ENCODE measurements at places on chromosomes 2 and 18. TPM values are rescaled to one million over a fixed set of nuclear protein-coding genes. Genes with fewer than 3 reads are reported as not detected.

Gene CAPN13
- total RNA-seq = not detected

Gene ADRA2B
- total RNA-seq = 2.1 TPM

Gene MOGAT1
- total RNA-seq = not detected

Gene DQX1
- 1.5 TPM for total RNA-seq

Gene RBMS1
- total RNA-seq = 55.1 TPM

Gene ZNF385B
- not detected for total RNA-seq

Gene GCKR
- total RNA-seq = not detected

Gene SERPINB13
- total RNA-seq = not detected

DNA sequence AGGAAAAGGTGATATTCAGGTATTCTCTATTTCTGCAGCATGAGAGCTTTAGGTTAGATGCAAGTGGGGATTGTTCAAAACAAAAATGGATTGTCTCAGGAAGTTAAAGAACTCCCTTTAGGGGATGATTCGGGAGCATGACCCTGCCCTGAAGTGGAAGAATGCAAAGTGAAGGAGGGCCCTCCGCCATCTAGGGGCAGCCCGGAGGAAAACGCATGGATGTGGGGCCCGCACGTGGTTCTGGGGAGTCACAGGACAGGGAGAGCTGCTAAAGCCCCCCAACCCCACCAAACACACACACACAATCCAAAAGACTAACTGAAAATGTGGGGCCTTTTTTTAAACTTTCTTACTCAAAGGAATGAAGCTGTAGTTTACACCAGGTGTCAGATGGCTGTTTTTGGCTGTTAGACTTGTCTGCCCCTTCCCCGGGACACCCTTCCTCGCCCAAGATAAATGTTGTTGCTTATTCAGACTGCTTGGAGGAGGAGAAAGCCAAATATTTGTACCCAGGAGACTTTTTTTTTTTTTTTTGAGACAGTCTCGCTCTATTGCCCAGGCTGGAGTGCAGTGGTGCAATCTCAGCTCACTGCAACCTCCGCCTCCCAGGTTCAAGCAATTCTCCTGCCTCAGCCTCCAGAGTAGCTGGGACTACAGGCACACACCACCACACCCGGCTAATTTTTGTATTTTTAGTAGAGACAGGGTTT lies 78.8 kb downstream of the HNRNPLL start:
- H3K4me1 ChIP-seq = peaks cover 9% of the 10 kb centered on the region
- no peak overlapping the region for H3K4me3 ChIP-seq
- no peak for DNase-seq
- H3K27ac ChIP-seq = no peak overlapping the region
- no peaks in the 10 kb centered on the region for H3K36me3 ChIP-seq

- no peak for DNase-seq
- no peak overlapping the region for H3K27ac ChIP-seq
- H3K4me1 ChIP-seq = no peaks in the 10 kb centered on the region
- H3K4me3 ChIP-seq = no peak overlapping the region
Measured at GRCh38 chr18:48263914-48264902, 145.0 kb downstream of the ZBTB7C start.

DNA sequence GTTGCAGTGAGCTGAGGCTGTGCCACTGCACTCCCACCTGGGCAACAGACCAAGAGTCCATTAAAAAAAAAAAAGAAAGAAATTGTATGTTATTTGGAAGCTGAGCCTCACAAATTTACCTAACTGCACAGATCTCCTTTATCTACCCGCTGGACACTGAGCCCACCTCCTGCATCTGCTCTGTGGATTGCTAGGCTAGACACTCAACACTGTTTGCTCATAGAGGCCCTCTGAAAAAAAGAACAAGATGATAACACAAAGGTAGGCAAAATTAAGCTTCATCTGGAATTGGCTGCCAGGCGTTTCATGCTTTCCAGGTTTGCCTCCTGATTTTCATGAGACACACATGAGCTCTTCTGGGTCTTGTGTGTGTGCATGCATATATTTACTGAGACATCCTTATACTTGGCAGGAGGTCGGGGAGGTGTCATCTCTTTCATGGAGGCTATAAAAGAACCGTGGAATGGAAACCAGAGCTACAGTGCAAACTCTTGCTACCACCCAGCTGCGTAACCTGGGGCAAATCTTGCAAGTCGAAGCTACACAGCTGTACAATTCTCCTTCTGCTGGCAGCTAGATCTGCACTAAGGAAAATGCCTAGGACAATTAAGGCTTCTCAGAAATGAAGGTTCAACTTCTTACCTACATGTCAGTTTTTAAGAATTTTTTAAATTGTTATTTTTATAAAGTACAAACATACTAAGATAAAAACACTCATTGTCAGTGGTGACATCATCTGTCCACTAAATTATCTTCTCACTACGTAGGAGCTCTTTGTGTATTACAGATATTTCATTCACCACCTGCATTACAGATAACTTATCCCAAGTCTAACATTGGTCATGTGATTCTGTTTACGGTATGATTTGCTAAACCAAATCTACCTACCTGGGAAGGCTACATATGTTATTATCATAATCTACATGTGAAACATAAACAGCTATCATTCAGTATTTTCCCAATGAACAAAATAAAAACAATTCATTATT lies 63.1 kb downstream of the CABYR start:
- no peak overlapping the region for H3K27ac ChIP-seq

DNA sequence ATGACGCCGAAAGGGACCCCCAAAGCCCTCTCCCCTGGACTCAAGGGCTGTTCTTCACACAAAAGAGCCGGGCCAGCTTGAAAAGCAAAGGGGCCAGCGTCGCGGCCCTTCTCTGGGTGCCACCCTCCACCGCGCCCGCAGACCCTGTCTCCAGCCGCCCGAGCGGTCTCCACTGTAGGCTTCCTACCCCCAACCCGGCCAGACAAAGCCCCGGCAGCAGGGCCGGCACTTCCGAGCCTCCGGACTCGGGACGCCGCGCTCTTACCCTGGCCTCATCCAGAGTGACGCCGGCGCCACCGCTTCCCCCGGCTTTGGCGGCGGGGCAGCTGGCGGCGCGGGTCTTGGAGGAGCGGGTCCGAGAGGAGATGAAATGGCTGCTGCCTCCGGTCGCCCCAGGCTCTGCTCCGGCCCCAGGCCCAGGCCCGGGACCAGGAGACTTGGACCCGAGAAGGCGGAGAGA lies 603 bp downstream of the ATAD2B start:
- peak overlapping the region; percentile 96 for H3K27ac ChIP-seq
- peaks cover 54% of the 10 kb centered on the region for H3K4me1 ChIP-seq
- no peaks in the 10 kb centered on the region for H3K27me3 ChIP-seq

DNA sequence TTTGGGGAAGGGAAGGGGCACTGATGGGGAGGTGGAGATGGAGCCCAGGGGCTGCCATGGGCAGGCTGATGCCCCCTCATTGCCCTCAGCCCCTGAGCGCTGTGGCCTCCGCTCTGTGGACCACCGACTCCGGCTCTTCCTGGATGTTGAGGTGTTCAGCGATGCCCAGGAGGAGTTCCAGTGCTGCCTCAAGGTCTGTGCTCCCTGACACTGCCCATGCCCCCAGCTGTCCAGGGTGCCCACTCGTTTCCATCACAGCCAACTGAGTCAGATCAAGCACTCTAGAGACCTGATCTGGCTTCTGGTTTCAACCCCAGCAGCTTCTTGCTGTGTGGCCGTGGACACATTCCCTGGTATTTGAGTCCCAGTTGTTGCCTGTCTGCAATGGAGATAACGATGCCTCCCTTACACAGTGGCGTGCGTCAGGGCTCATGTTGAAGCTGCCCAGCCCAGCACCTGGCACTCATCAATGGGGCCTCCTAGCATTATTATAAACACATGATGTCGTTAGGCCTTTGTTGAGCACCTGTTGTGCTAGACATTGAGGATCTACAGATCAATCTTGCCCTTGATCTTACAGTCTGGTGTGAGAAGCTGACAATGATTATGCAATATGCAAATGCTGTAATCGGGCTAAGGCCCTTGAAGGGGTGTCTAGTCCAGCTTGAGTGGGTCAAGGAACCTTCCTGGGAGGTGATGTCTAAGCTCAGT lies 14.4 kb downstream of the STK11IP start:
- H3K4me3 ChIP-seq = no peak overlapping the region
- peaks cover 14% of the 10 kb centered on the region for H3K4me1 ChIP-seq
- H3K27ac ChIP-seq = no peak overlapping the region
- DNase-seq = no peak
- H3K27me3 ChIP-seq = no peaks in the 10 kb centered on the region

DNA sequence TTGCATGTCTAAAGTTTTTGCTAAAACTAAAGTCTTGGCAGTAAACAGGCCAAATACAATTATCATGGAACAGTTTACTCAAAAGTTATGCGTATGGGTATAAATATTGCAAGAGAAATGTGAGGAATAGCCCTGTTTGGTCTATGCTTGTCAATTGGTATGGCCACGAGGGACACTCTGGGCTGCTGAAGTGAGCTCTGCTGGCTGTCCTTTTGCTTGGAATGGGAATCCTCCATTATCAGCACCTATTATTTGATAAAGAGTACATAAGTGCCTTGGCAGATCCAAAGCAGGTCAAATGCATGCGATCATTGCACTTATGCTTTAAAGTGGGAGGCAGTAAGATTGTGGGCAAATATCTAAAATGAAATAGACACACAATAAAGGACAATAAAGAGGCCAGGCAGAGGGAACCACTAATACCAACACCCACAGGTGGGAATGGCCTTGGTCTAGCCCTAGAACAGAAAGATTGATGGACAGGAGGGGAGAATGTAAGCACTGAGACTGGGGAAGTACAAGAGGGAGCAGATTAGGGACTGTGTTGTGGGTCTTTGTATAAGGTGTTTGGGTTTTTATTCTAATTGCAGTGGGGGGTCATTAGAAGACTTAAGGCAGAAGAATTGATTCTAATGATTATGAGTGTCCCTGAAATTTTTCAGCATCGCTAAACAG lies 60.0 kb upstream of the NOSTRIN start:
- no peak overlapping the region for H3K4me3 ChIP-seq
- H3K27me3 ChIP-seq = no peaks in the 10 kb centered on the region
- H3K36me3 ChIP-seq = no peaks in the 10 kb centered on the region
- DNase-seq = no peak

GRCh38 chr18:9117980-9118841 lies 15.7 kb downstream of the NDUFV2 start:
- no peaks in the 10 kb centered on the region for H3K27me3 ChIP-seq
- peaks cover 20% of the 10 kb centered on the region for H3K36me3 ChIP-seq
- H3K4me3 ChIP-seq = peak overlapping the region; percentile 80
- peaks cover 90% of the 10 kb centered on the region for H3K4me1 ChIP-seq
- DNase-seq = no peak
- peak overlapping the region; percentile 95 for H3K27ac ChIP-seq

DNA sequence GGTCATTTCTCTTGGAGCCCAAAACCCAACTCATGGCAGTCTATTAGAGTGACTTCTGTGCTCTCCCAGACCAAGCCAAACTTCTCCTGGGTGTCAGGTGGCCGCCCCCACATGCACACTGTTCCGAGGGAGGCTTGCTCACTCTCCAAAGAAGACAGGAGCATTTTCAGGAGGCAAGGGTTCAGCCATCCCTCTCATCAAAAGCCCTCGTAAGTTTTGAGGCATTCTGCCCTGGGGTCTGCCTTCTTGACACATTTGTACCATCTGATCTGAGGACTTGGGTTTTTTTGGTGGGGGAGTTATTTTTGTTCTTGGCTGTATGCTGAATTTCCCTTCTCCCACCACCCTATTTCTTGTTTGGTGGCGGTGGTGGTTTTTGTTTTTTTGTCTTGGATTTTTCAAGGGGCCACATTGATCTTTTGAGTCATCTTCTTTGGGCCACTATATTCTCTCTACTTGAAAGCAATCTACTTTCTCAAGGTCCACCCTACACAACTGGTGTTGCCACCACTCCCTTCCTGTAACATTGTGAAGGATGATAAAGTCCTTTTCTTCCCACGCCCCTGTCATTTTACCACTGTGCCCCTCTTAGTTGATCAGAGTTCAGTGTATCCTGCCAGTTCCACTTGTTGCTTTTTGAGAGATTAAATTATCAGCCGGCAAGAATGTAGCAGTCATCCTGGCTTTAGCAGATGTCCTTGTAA lies 255.8 kb downstream of the CYP26B1 start:
- DNase-seq = no peak
- H3K36me3 ChIP-seq = no peaks in the 10 kb centered on the region
- H3K4me3 ChIP-seq = no peak overlapping the region
- no peaks in the 10 kb centered on the region for H3K4me1 ChIP-seq
- H3K27me3 ChIP-seq = peaks cover 7% of the 10 kb centered on the region

- peaks cover 62% of the 10 kb centered on the region for H3K4me1 ChIP-seq
- peak overlapping the region; percentile 86 for H3K27ac ChIP-seq
- peak overlapping the region; percentile 76 for H3K4me3 ChIP-seq
- H3K27me3 ChIP-seq = no peaks in the 10 kb centered on the region
- peaks cover 6% of the 10 kb centered on the region for H3K36me3 ChIP-seq
- no peak for DNase-seq
Measured at GRCh38 chr18:79506191-79507075, 110.7 kb downstream of the NFATC1 start.

DNA sequence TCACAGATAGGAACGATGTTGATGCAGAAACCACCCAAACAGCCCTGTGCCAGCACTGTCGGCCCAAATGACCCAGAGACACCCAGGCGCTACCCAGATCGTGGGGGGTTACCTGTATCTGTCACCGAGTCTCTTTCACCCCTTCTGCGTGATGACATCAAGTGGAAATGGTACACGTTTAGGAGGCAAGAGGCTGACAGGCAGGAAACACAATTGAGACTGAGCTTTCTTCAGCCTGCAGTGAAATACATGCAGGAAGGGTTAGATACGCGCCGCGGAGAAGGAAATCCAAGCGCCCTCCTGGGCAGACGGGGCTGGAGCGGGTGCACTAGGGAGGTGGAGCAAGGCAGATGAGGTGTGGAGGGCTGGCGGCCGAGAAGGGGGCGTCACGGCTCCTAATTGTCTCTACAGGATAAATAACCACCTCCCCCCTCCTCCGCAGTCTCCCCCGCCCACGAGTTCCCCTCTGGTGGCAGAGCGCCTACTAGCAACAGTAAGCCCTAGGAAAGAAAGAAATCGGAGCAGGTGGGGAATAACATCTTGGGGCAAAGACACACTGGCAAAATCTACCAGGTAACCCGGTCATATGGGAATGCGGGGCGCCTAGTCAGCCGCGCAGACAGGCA lies at the start of gene RNF152:
RNF152 (minus strand) TSS at position 325 of the 626 bp plus-strand sequence. CDS start 76,544 bp downstream, outside the sequence.
- DNase-seq = peak; percentile 14
- H3K27me3 ChIP-seq = peaks cover 52% of the 10 kb centered on the region
- no peak within 1 kb of the TSS for H3K27ac ChIP-seq
- H3K4me3 ChIP-seq = peak within 1 kb of the TSS; percentile 91

GRCh38 chr18:80086281-80086680 lies 22.8 kb upstream of the ADNP2 start:
- no peaks in the 10 kb centered on the region for H3K4me1 ChIP-seq
- H3K4me3 ChIP-seq = no peak overlapping the region
- H3K27ac ChIP-seq = no peak overlapping the region
- H3K36me3 ChIP-seq = peaks cover 28% of the 10 kb centered on the region
- H3K27me3 ChIP-seq = peaks cover 11% of the 10 kb centered on the region

DNA sequence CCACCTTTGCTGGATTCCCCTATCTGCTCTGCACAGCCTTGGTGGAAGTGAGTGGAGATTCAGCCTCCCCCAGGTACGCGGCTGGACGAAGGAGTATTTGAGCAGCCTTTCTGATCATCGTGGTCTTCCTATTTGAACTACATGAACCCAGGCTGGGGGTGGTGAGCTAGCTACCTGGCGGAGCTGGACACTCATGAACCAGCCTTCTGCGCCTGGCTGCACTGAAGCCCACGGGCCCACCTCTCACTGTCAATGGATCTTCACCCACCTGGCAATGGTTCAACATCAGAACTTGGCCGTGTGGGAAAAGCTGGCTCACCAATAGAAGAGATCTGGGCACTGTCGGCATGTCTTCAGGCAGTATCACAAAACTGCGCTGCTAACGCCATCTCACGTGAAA lies 35.4 kb downstream of the ANKMY1 start:
- DNase-seq = no peak
- H3K36me3 ChIP-seq = peaks cover 42% of the 10 kb centered on the region
- H3K27me3 ChIP-seq = peaks cover 13% of the 10 kb centered on the region
- no peak overlapping the region for H3K4me3 ChIP-seq
- no peak overlapping the region for H3K27ac ChIP-seq

- H3K36me3 ChIP-seq = no peaks in the 10 kb centered on the region
- H3K27ac ChIP-seq = no peak overlapping the region
- no peak for DNase-seq
- peaks cover 13% of the 10 kb centered on the region for H3K27me3 ChIP-seq
Measured at GRCh38 chr2:191786694-191787093, 60.2 kb downstream of the CAVIN2 start.
